NCI-H2081 treated with DMSO at 0.1 percent for 48 hours (cell line): ENCODE measurements at places on chromosomes 12 and 14.

GRCh38 chr14:105409364-105409763 is 10.3 kb upstream of the MTA1 start:
- no peak for DNase-seq

- DNase-seq, result no peak
Observed at GRCh38 chr12:49489720-49490119, 49.1 kb upstream of the KCNH3 start.

- DNase-seq, result no peak
Observed at GRCh38 chr12:54565310-54565985, 16.0 kb downstream of the PDE1B start.

- DNase-seq, result peak; percentile 91
Observed at GRCh38 chr12:132908145-132909029, 21.0 kb upstream of the CHFR start.

DNA sequence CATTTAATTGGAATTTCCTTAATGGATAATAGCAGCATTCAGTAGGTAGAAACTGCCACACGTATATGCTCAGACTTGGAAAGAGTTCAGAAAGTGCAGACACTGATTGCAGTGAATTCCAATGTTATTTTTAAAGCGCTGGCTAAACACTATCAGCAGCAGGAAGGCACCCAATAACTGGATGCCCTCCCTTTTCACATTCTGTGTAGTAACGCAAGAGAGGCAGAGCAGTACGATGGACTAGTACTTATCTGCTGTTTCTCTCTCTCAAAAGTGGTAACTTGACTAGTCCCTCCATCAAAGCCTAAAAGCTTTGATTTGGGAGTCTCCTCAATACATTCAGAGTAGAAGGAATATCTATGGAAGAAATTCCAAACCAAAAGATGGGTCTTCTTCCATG is 791.0 kb downstream of the TMTC2 start:
- no peak for DNase-seq

DNA sequence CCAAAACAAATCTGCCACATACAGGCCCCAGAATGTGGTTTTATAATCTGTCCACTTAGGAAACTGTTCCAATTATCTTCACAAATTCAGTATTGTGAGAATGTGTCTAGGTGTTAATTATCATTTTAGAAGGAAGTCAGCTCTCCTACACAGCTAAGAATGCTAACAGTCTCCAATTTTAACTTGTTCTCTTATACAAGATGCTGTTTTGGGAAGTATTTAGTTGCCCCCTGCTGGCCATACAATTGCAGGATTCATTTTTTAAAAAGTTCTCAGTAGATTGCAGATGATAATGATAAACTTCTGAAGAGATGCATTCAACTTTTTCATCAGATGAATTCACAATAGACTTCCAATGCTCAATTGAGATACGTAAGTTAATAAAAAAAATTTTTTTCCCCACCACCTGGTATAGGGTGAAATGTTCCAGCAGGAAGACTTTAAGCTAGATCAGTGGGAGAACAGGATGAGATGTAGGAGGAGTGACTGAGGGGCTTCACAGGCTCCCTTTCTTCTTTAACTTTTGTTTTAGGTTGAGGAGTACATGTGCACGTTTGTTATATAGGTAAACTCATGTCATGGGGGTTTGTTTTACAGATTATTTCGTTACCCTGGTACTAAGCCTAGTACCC is 27.3 kb upstream of the OSBPL8 start:
- DNase-seq, result no peak

DNA sequence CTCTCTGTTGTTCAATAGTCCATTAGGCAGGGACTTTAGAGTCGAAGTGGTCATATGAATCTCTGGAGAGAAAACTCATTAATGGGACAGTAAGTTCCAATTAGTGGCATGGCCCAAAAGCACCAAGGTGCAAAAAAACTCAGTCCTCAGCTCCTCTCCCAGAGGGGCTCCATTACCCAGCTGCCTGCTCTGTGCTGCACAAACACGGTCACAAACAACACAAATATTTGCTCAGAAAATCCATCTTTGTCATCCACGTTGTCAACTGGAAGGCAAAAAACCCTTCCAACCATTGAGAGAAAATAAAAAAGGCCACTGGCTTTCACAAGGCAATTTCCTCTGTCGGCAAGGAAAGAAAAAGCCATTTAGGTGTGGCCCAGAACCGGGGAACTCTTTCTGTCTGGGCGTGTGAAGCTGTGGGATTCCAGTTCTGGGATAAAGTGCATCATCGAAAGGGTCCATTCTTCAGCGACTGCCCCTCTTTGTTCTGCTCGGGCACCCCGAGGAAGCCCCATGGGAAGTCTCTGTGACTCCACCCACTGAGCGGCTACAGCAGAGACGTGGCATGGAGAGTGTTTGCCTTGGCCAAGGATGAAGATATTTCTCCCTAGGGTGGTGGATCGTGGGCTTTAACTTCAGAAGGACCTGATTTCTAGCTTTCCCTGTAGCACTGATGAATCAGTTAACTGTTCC is 137.6 kb downstream of the VRK1 start:
- no peak for DNase-seq

GRCh38 chr14:51328064-51328771 is 88.2 kb downstream of the TMX1 start:
- no peak for DNase-seq
